ENCODE measurements at places on chromosomes 4 and X. TPM values are rescaled to one million over a fixed set of nuclear protein-coding genes. Genes with fewer than 3 reads are reported as not detected.

The ATP1B4 gene
- not detected for total RNA-seq

DNA sequence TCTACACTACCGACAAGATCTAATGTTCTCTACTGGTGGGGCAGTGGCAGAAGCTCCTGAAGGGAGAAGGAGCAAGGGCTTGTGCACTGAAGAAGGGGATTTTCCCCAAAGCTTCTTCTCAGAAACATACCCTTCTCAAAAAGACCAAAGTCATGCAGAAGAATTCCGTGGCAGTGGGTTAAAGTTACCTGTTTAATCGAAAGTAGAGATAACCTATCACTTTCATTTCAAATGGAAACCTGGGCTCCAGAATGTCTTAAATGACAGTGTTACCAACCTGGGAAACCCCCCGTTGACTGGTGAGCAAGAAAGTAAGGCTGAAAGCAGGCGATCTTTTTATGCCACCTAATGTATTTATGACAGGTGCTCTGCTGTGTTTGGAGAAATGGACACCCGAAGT lies 92.5 kb upstream of the TEX13D start:
- no peak for DNase-seq

DNA sequence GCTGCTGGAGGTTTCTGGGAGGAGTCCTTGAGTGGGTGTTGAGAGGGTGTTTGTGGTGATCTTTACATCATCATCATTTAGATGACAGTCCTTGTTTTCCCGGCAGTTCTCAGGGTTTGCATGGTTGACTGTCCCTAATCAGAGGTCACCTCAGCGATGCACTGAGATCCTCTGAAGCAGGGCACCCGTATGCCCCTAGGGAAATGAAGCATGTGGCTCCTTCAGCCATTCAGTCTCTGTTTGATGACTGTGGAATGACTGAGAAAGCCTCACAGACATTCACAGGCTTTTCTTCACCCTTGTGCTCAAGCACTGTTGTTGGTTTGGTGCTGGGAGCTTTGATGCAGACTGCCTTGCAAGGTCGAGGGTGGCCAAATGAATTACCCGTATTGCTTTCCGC lies 474.7 kb downstream of the SPRY1 start:
- no peak for DNase-seq

The WDR13 gene
- total RNA-seq = 95.4 TPM

DNA sequence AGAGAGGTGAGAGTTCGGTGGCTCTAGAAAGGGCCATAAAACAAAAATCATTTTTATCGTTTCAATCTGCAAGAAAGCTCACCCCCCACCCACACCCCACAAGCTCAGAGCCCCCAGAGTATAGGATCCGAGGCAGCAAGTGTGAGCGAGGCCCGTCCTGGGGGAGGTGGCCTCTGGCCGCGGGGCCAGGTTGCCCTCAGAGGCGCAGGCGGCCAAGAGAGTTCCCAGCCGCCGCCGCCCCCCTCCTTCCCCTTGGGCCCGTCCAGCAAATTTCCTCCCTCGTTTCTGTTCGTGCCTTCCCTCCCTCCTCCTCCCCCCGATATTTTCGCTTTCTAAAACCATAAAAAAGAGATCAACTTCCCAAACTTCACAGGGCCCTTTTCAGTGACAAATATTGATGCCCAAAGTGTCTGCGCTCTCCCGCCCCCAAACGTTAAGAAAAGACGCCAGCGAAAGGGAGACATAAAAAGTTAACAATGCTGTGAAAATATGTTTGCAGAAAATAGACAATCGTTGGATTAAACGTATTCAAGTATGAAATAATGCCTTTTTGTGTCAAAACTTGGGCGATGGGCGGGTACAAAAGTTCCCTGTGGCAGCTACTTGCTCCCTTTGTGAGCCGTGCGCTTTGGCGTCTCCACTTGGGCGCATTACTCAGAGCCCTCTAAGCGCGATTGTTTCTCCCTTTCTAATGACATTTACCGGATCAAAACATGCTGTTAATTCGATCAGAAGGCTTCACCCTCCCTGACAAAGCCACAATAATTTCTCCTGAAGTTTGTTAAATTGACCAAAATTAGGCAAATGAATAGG lies 1.1 kb upstream of the HELT start:
- DNase-seq = no peak

DNA sequence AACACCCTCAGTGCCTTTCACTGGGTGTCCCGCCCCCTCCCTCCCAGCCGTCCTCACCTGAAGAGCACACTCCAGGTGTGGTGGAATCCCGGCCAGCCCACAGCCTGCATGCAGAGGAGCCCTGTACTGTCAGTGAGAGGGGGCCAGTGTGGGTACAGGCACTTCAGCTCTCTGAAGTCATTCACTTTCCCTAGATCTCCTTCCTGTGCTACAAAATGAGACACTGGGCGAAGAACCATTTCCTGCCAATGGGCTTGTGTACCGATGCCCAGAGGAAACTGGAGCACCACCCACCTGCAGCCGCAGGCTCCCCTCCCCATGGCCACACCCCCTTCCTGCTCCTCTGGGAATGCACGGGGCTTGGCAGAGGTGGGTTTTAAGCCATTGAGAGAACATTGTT lies 73.9 kb upstream of the C4orf50 start:
- no peak for DNase-seq

DNA sequence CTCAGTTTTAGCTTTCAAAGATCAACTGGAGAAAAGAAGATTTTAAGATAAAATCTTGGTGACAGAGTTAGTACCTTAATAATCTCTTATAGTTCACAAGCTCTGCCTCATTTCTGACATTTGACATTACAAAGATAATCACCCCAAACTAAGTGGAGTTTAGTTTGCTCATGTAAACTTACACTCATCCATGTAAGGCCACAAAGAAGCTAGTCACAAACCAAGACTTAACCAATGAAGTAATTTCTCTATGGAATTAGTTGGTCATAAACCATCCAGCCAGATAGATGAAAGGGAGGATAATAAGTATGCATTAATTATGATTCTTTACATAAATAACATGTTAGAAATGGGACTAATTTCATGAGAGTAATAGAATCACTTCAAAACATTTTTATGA lies 159.2 kb downstream of the FAM13A start:
- DNase-seq = no peak

- no peak for DNase-seq
These were observed 300.2 kb downstream of the USP46 start for GRCh38 chr4:52358883-52359321.

DNA sequence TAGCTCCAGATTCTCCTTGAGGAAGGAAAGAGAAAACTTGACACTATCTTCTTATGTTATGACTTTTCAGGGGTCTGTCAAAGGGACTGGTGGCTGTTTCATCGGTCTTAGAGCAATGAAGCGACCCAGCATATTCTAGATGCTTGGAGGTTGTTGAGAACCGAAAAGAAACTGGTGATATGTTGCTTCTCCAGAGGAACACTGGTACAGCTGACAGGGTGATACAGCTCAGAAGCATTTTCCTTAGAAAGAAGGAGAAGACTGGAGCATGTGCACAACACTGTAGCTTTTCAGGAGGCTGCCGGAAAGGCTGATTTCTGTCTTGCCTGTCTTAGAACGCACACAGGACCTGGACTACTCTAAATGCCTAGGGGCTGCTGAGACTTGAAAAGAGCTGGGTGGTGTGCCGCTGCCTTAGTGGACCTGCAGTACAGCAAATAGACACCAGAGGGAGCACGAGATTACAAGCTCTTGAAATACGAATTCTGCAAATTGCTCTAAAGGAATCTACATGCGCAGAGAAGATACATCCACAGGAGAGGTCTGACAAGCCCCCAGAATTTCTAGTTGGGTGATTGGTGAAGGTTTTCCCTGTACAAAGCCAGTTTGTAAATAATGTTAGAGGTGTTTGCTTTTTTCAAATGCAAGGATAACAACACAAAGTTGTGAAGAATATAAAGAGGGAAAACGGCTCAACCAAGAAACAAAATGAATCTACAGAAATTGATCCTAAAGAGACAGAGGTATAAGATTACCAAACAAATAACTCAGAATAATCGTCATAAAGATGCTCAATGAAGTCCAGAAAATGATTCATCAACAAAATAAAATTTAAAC lies 223.1 kb upstream of the DMD start:
- peak; percentile 66 for DNase-seq

GRCh38 chrX:17027931-17028330 lies 81.5 kb downstream of the REPS2 start:
- no peak for DNase-seq

The CCNQ gene
- total RNA-seq = 32.2 TPM

The NLGN4X gene
- 4.3 TPM for total RNA-seq

DNA sequence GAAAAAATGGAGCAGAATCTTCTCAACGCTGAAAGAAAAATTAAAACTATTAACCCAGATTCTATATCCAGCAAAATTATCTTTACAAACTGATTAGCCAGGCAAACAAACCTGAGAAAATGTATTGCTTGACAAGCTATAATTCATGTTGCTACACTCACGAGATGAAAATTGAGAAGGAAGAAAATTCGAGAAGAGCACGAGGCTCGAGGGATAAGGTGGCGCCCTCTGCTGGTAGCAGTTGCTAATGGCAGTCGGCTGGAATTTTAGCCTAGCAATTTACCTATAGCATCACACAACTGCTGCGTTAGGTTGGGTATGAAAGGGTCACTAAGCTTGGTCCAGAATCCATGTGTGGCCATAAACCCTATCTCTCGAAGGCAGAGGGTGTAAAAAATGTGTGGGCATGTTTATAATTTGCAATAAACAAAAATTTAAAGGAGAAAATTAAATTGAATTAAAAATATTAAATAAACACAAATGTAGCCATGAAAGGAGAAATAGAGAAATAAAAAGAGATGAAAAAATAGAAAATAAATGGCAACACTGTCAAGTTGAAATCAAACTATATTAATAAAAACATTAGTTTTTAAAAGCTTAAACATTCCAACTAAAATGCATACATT lies 126.6 kb downstream of the PPP4R3C start:
- DNase-seq = no peak

Measured in omental fat pad (tissue), 4 donors.